ENCODE measurements at places on chromosomes 11 and 22.

DNA sequence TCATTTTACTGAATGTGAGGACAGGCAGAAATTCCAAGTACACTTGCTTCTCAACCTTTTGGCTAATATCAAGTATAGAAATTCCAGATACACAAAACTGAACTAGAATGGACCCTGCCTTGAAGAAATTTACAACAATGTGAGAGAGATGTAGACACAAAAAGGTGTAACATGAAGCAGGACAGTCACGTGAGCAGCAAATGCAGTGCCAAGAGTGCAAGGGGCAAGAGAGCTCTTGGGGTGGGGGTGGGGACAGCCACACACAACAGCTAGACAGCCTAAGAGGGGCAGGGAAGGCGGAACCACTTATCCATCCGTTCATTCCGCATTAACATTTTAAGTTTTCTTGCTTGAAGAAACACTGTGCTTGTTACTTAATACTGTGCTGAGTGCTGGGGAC lies 28.9 kb downstream of the PLEKHA7 start:
- DNase-seq, result no peak

- no peak for DNase-seq
Measured at GRCh38 chr11:9574622-9575259, 1.3 kb downstream of the WEE1 start.

DNA sequence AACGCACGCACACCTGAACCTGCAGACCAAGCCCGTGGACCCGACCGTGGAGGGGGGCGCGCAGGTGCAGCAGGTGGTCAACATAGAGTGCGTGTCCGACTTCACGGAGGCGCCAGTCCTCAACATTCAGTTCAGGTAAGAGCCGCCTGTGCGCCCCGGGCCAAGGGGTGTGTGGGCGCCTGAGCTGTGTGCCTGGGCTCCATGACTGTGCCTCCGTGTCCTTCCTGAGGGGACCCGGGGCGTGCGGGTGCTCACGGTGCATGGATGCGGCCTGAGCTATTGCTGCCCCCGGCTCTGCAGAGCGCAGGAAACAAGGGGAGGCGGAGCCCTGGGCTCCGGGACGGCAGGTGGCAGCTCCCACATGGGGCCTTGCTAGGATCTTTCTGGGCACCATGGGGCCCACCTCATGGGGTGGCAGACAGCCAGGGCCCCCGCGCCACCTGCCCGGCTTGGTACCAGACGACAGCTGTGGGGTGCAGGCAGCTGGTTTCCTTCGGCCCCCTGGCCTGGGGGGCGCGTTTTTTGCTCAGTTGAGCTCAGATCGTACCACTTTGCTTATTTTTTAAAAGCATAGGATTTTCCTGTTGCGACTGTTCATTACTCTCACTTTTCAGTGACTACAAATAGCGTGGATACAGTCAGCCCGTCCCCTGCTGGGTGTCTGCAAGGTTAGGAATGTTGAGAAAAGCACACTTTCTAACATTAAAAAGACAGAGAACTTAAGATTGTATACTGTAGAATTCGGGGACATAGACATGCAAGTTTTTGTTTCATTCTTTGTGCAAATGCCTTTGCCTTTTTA lies 28.3 kb downstream of the MUC6 start:
- no peak for DNase-seq

GRCh38 chr22:38870312-38870741 lies 1.7 kb downstream of the CBX6 start:
- DNase-seq, result peak; percentile 68

GRCh38 chr11:88266157-88266556 lies 71.4 kb downstream of the CTSC start:
- no peak for DNase-seq

GRCh38 chr11:12362857-12363256 lies 14.5 kb upstream of the PARVA start:
- DNase-seq, result no peak

DNA sequence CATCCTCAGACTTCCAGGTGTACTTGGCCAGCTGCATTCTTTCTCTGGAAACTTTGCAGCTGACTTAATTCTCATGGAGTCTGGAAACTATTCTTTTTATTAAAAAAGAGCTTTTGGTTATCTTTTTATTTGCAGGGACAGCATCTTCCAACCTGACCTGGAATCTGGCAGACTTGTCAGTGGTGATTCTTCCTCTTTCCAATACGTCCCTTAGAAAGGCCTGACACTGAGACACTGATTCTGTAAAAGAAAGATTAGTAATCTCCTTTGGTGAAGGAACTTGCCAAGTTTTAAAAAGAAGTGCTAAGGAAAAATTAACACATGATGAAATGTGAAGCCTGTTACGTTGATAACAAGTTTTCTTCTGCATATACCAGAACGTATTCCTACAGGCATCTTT lies 440.9 kb upstream of the RAG2 start:
- no peak for DNase-seq

DNA sequence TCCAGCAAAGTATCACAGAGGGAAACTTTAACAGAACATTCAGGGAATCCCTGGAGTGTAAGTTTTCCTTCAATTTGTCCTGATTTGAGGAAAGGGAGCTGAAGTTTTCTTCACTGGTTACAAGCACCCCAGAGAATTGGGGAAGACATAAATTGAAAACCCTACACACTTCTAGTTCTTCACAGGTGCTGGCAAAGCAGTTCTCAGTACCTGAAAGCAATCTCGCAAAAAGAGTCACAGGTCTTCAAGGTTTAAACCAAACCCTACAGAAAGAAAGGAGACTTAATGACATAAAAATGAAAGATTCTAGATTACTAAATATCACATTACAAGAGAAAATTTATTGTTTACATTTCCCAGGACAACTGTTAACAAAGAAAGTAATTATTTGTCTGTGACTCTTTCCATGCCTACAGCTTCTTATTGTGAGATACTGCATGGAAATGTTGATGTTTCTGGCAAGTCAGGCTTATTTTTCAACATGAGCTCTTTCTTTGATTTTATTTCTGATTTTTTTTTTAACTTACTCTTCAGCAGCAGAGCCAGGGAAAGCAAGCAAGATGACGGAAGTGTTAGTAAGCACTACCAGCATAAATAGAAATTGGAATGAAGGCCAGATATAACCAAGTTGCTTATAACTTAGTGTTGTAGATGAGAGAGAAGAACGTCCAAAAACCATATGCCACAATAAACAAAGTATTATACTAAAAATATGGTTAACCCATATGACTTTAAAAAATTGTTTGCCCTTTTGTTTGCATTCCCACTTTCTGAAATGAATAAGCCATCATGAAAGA lies 44.1 kb downstream of the FANCF start:
- no peak for DNase-seq

DNA sequence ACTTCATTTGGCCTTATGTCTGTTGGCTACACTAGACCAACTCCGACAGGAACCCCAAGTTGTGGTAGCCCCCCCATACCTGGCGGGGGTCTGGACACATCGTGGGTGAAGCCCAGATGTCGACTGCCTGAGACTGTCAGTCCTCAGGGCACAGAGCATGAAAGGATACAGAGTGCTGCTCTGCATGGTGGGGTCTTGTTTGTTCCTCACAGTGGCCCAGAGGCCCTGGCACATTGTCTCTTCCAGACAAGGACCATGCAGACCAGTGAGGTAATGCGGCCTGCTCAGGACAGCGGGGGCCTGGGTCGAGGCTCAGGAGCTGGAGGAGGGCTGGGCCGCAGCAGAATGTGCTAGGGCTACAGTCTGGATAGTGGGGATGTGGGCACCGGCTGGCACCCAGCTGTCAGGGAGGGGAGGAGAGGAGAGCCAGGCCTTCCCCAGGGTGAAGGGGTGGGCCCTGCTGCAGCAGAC lies 14.6 kb downstream of the CAPN5 start:
- no peak for DNase-seq

DNA sequence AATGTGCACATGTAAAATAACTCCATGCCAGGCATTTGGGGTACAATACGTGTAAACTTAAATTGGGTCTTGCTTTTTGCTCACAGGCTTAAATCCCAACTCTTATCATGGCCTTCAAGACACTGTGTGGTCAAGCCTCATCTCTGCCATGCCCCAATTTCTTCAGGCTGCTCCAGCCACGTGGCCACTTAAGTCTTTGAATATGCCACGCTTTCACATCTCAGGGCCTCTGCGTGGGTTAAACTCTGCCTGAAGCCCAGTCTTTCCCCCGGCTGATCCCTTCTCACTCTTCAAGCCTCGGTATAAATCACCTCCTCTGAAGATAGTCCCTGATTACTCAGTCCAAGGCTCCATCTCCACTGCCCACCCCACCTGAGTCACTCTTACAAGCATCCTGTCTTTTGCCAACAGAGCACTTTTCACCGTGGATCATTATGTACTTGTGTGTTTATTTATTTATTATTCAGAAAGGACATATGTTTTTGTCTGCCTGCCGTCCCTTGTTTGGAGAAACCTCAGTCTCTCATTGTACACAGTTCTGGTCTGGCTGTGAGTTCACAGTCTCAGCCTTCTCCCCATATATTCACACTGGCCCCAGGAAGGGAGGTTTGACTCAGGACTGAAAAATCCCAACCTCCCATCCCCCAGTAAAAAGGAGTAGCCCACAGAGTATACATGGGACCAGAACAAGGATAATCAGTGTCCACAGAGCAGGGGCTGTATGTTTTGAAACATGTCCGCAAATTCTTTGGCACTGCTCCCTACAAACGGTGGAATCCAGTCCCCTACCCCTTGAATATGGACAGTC lies 344.7 kb downstream of the MN1 start:
- DNase-seq, result no peak

DNA sequence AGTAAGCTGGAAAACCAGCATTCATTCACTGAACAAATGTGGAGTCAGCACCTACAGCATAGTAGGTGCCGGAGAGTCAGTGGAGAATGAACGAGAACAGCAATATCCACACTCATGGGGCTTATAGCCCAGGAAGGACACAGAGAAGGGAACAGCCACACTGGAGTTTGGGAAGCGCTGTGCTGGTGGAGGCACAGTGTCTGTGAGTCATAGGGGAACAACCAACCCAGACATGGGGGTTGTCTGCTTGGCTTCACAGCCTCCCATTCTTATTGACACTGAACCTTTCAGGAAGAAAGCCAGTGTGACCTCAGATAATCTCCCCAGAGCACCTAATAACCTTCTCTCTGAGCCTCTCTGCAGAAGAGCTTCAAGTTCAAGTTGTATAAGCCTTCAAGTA lies 56.6 kb upstream of the UBASH3B start:
- no peak for DNase-seq

DNA sequence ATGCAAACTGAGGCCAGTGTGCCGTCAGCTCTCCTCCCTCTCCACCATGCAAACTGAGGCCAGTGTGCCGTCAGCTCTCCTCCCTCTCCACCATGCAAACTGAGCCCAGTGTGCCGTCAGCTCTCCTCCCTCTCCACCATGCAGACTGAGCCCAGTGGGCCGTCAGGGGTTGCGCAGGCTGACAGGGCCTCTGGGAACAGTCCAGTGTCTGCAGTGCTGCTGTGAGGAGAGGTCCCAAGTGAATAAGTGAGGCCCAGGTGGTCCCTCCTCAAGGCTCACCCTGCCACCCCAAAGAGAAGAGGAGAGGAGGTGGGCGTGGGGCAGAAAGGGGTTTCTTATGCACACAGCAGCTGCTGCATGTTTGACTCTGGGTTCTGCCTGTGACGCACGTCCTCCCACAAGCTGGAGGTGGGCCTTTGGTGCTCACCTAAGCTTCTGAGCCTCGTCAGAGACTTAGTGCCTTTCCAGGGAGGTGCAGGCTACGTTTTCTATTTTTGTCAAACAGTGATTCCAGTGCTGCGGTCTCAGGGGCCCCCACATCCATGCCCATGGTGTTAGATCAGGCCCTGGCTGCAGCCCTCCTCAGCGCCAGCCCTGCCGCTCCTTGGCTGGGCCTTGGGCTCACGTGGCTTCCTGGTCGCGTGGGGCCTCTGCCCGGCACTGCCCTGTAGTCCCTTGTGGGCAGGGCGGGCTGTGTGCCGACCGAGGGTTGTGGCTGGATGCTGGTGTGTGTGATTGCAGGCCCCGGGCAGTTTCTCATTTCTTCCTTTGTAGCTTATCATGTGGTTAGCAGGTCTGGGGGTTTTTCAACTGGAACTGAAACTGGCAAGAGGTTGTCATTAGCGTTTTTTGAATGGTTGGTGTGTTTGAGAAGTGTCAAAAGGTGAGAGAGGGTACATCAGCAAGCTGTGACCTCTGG lies 7.1 kb downstream of the TPCN2 start:
- DNase-seq, result no peak

- no peak for DNase-seq
Measured at GRCh38 chr22:25602916-25603315, 38.4 kb downstream of the GRK3 start.

DNA sequence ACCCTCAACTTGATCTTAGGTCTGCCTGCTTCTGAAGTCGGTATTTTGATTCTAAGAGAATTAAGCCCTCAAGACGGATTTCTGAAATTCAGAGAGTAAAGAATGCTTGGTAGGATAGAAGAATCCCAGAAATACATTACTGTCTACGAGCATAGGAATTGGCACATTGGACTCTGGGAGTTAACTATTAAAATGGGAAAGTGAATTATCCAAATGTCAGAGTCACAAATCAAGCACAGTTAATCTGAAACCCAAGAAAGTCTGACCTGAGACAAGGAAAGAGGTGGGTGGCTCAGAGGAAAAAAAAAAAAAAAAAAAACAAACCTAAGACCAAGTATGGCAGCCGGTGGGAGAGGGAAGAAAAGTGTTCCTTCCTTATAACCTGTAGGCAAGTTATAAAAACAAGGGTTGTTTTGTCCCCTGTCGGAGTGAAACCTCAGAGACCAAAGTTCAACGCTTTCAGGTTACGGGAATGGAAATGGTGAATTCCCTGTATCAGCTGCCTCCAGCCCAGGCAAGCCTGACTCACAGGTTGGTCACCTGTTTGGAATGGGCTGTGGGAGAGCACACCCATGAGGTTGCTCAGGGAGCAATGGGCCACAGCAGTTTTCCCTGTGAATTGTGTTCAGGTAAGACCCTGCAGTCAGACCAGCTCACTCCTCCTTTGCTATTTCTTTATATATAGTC lies 139.0 kb downstream of the ETS1 start:
- no peak for DNase-seq

DNA sequence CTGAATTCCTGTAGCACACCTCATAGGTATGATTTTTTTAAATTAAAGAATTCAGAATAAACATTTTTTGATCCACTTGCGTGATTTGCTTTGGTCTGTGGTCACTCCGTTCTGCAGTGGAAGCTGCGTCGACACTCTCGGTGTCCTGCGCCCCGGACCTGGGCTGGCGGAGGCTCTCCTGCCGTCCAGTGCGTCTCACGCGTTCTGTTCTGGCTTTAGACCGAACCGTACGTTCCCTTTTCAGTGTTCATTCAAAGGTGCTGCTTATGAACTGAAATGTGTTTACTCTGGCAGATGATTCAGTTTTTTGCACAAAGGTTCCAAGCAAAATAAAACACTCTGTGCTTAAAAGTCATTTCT lies 38.2 kb downstream of the CTTN start:
- DNase-seq, result no peak

GRCh38 chr11:115151010-115151409 lies 353.2 kb downstream of the CADM1 start:
- no peak for DNase-seq

- no peak for DNase-seq
Measured at GRCh38 chr11:94926698-94927237, 46.6 kb downstream of the CWC15 start.

GRCh38 chr22:22705328-22706100 lies 61.1 kb downstream of the GGTLC2 start:
- DNase-seq, result no peak

All from stimulated activated CD4-positive, alpha-beta T cell treated with anti-CD3 and anti-CD28 coated beads, Interleukin-15, amount 100 ng/mL, for 1 hour (primary cell).